Activated CD8-positive, alpha-beta memory T cell treated with anti-CD3 and anti-CD28 coated beads for 24 hours (primary cell): ENCODE measurements at places on chromosomes 3 and 15.

GRCh38 chr15:68966996-68967395 lies 36.7 kb downstream of the SPESP1 start:
- no peak for DNase-seq

DNA sequence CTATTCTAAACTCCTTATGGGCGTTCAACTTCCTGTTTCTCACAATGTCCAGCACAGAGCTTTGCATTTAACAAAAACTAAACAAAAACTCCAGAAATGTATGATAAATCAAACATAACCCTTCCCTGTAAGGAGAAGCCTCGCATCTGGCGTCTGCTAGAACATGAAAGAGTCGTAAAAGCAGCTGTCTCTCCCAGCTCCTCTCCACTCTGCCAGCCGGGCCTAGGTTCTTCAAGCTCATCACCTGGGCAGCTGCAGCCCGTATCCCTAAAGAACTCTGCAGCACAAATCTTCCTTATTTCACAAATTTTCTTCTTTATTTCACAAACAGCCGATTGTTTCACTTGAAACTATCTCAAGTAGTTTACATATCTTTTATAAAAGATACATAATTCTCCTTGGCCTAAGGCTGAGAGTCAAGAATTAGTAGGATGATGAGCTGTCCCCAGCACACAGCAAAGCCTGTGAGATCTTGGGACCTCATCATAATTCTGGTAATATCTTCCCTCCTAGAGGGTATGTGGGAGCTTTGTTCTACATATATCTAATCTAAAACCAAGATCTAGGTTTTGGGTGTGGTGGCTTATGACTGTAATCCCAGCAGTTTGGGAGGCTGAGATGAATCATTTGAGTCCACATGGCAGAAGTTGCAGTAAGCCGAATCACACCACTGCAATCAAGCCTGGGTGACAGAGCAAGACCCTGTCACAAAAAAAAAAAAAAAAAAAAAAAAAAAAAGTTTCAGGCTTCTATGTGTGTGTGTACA lies 35.3 kb downstream of the ANXA2 start:
- DNase-seq = no peak

GRCh38 chr3:48505146-48505545 lies 1.2 kb upstream of the SHISA5 start:
- DNase-seq = no peak

DNA sequence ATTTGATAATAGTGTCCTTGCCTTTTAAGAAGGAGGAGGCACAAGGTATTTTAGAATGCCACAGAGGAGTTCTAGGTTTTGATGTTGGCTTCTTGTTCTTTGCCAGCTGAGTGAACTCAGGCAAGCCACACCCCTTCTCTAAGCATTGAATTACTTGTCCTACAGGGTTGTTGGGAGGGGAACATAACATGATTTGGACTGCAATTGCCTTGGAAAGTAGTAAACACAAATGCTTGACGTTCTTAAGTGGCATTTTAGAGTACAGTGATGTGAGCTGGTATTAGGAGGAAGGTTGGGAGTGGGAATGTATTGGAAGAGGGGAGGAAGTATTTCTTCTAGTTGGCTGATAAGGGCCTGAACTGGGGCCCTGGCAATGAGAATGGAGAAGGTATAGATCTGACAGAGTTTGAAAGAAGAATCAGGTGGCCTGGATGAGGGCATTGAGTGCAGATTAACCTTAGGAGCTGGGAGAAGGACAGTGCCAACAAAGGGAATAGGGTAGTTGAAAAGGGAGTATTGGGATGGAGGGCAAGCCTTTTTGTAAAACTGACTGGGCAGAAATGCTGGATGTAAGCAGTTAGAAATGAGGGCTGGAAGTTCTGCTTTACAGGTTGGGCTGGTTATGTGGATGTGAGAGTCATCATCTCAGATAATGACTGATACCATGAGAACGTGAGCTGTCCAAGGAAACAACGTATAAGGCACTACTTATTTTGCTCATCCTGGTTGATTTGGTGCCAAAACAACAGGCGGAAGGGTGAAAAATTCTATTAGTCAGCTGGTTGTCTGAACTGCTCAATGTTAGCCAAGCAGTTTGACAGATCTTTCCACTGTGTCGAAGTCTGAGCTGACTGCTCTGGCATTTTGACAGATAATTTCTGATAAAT lies 16.7 kb downstream of the KAT2B start:
- no peak for DNase-seq

GRCh38 chr3:27533718-27534573 lies 49.8 kb upstream of the SLC4A7 start:
- no peak for DNase-seq

GRCh38 chr3:157958457-157958856 lies 147.8 kb downstream of the SHOX2 start:
- DNase-seq = no peak

DNA sequence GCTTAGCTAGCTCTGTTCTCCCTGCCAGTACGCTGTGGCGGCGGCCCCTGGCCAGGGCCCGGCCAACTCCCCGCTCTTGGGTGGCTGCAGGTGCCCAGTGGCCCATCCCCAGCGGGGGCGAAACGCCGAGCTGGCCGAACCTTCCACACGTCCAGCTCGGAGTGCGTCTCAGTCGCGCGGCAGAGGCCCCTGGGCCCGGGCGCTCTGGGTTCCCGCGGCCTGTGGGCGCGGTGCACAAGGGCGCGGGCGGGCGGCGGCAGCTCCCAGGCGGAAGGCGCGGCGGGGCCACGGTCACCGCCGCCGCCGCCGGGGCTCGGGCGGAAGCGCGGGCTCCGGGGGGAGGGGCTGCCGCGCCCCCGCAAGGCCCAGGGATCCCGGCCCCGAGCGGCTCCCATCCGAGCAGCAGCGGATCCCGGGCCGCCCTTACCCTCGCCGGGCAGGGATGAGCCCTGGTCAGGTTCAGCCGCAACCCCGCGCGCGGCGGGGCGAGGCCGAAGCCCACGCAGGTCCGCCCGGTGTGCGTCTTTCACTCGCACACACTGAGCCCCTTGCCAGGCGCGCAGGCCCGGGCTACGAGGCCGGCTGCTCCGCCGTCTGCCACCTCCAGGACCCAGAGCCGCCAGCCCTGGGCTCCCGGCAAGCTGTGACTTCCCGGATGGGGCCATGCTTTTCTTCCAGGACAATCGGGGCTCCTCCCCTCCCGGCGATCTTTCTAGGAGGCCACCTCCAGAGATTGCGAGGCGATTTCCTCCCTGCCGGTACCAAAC lies 54.2 kb downstream of the CCDC54 start:
- peak; percentile 85 for DNase-seq

- DNase-seq = no peak
Observed at GRCh38 chr15:33168444-33168843, 26.1 kb downstream of the FMN1 start.

- no peak for DNase-seq
Observed at GRCh38 chr15:65246026-65246714, 34.9 kb upstream of the CILP start.

DNA sequence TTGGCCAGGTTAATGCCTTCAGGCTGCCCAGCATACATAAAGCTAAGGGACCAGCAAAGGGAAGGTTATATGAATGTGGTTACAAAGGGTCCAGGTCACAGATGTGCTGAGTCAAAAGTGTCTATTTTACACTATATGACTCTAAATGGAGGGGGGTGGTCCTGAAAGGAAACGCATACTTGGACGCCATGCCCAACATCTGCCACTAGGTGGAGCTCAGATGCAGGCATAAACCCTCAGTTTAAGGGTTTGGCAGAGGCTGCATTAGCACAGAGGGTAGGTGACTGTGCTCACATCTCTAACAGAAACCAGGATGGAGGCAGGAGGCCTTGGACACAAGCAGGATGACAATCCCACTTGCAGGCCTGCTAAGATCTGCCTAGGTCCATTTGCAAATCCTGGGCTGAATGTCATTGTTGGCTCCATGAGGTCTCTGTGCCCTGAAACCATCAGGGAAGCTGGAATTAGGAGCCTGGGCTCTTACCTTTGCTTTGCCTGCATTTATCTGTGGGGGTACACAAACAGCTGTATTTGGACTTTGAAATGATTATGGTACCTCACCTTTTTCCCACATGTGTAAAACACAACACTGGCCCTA lies 55.8 kb downstream of the ZNF621 start:
- DNase-seq = peak; percentile 81

GRCh38 chr3:108662142-108662738 lies 72.7 kb downstream of the DZIP3 start:
- no peak for DNase-seq

GRCh38 chr3:141125351-141125750 lies 74.2 kb downstream of the SPSB4 start:
- DNase-seq = no peak

- no peak for DNase-seq
Observed at GRCh38 chr3:56238299-56238698, 230.0 kb downstream of the ERC2 start.

GRCh38 chr3:195524171-195524896 lies 18.8 kb downstream of the PPP1R2 start:
- DNase-seq = no peak

DNA sequence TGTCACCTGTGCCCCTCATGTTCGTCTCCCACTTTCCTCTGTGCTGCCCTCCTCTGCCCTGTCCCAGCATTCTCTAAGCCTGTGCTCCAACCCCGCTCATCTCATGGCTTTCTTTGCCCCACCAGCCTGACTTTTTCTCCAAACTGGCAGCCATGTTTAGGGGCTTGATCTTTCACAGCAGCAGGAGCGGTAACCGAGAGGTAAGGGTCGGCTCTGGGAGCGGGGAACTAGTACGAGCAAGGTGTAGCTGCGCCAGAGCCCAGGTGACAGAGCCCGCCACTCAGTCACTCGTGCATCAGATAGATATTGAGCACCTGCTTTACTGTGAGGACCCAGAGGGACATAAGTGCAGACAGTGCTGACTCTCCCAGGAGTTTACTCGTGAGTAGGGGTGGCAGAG lies 13.4 kb downstream of the MAN2A2 start:
- DNase-seq = no peak

DNA sequence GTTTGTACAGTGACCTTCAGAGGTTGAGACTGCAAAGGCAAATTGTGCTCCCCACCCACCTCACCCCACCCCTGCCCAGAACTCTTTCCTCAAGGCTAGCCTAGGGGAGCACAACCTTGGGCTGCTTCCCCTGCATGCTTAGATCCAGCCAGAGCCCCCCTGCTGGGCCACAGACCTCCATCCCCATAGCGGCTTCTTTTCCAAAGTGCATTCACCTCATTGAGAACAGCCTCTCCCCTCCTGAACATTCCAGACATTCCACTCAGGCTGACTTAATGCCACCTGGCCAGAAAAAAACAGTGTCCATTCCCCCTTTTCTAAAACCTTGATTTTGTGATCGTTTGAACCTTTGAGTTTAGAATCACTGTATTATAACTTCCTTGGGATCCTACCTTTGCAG lies 124.4 kb upstream of the TOPAZ1 start:
- DNase-seq = no peak

DNA sequence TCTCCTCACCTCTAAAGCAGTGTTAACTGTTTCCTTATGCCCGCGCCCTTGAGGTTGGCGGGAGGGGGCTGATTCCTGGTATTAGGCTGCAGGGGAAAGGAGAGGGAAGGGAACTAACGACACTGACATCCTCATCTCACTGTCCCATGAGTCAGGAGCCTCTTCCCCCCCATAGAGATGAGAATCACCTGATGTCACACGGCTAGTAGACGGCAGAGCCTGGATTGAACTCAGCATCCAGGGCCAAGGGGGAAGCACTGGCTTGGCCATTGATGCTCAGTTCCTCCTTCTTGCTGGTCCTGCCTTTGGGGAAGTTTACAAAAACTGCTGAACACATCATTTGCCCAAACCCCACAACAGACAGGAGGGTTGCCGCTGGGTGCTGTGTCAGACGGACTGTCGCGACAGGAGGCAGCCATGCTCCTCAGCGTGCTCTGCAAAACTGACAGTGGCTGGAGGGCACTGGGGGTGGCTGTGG lies 38.5 kb downstream of the IDH2 start:
- no peak for DNase-seq

- DNase-seq = no peak
Observed at GRCh38 chr3:170982733-170983132, 43.8 kb downstream of the SLC2A2 start.

DNA sequence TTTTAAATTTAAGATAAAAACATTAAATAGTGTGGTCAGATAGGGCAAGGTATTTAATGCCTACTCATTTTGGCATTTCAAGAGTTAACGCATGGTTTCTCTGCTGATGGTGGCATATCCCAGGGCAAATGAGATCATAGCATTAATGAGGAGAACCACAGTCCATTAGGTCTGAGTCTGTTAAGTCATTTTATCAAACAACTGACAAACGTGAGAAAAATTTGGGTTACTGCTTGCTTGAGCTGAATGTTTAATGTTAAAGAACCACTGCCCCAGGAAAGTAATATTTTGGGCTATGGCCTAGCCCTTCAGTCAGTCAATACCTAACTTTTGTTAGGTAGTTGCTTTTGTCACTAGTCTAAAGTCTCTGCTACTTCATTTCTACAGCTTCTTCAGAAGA lies 37.9 kb upstream of the SLC2A2 start:
- DNase-seq = no peak

DNA sequence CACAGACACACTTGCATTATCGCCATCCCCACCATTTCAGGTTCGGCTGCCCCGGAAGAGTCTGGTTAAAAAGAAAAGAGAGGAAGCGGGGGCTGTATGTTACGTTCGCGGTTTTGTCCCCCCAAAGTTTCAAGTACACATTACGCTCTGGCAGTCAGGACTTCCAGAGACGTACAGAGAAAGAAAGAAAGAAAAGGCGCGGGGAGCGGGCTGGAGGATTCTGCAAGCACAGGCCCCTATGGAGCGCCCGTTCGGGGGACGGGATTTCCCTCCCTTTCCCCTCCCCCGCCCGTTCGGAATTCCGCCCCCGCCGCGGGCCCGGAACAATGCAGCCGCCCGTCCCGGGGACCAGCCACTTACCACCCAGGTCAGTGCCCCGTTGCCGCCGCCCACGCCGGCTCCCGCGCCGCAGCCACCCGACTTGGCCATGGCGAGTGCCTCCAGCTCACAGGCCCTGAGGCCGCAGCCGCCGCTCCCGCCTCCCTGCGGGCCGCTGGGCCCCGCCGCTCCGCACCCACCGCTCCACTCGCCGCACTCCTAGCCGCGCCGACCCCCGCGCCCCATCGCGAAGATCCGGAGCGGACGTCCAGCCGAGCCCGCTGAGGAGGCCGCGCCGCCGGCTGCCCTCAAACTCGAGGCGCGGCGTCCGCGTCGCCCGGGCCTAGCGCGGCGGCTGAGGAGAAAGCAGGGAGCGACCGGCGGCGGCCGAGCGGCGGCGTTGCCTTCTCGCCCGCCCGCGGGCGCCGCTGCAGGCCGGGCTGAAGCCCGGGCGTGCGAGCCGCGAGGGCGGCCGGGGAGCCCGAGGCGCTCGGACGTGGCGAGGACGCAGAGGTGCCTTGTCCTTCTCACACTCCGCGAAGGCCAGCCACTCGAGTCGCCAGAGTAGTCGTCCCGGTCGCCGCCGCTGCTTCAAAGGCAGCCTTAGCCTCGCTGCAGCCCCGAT lies 567 bp downstream of the TOP2B start:
- peak; percentile 88 for DNase-seq

DNA sequence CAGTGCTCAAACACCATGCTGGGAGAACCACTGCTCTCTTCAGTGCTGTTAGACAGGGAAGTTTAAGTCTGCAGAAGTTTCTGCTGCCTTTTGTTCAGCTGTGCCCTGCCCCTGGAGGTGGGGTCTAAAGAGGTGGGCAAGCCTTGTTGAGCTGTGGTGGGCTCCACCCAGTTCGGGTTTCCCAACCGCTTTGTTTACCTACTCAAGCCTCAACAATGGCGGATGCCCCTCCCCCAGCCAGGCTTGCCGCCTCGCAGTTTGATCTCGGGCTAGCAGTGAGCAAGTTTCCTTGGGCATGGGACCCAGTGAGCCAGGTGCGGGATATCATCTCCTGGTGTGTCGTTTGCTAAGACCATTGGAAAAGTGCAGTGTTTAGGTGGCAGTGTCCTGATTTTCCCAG lies 670.2 kb upstream of the ALCAM start:
- DNase-seq = no peak

- no peak for DNase-seq
Observed at GRCh38 chr15:39397883-39398282, 183.0 kb upstream of the THBS1 start.

- DNase-seq = no peak
Observed at GRCh38 chr15:56831467-56832005, 86.9 kb upstream of the TCF12 start.
